Ovary (tissue), 10 donors: ENCODE measurements at places on chromosomes 5 and 9.
A peak's percentile ranks its signal among the peaks of the same experiment; 100 is the strongest.

DNA sequence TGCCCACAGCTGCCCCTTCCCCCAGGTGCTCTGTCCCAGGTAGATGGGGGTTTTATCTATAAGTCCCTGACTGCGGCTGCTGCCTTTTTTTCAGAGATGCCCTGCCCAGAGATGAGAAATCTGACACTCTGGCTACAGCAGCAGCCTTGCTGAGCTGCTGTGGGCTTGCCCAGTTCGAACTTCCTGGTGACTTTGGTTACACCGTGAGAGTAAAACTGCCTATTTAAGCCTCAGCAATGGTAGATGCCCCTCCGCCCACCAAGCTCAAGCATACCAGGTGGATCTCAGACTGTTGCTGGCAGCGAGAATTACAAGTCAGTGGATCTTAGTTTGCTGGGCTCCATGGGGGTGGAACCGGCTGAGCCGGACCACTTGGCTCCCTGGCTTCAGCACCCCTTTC lies 56.8 kb downstream of the MINAR2 start:
- DNase-seq, result no peak

GRCh38 chr9:80890124-80890523 lies 799.2 kb downstream of the TLE1 start:
- no peak for DNase-seq

GRCh38 chr9:125380406-125380805 lies 118.8 kb downstream of the GAPVD1 start:
- no peak for DNase-seq

DNA sequence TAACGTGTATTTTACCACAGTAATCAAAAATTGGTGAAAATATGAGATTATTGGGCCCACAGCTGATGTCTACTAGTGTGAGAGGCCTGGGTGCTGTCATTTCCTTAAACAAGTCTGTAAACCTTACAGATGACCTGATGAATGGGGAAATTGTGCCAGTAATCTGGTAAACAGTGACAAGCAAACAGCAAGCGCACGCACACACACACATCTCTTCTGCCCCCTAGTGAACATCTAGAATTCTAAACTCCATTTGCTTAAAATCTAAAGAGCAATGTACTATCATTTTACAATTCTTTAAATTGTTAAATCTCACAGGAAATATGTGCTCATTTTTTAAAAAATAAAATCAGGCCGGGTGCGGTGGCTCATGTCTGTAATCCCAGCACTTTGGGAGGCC lies 7.5 kb upstream of the RAPGEF1 start:
- no peak for DNase-seq

- DNase-seq, result no peak
Measured at GRCh38 chr9:33992632-33993031, 56.1 kb downstream of the UBAP2 start.

GRCh38 chr9:15915711-15916110 lies 362.9 kb downstream of the CCDC171 start:
- DNase-seq, result no peak

DNA sequence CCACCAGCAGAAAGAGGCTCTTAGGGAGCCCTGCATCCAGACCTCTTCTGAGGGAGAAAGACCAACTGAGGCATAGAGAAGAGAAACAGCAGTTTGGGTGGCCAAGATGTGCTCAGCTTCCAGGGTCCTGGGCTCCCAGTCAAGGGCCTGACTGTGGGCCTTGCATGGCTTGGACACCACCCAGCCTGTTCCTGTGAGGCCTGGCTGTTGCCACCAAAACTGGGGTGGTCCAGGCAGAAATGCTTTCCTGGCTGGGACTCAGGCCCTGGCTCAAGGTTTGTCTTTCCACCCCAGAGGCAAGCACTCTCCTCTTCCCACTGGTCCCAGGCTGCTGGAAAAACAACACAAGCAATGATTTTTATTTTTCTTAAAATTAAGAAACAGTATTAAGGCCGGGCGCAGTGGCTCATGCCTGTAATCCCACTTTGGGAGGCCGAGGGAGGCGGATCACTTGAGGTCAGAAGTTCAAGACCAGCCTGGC lies 13.3 kb downstream of the MYOZ3 start:
- DNase-seq, result no peak

DNA sequence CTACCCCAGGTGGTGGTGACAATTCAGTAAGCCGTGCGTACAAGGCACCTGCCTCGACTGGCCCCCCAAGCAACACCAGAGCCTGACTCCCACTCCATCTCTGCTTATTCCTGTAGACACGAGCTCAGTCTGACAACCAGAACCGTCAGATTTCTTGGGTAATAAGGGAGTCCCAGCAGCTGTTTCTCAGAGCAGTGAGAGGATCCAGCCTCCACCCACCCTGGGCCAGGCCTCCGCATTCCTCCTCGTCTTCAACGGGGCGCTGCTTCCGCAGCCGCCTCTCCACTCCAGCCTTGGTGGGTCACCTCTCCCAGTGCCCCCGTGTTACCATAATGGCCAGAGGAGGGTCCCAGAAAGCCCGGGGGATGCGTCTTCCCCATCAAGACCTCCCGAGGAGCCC lies 27.7 kb upstream of the GFPT2 start:
- DNase-seq, result no peak

- DNase-seq, result no peak
Measured at GRCh38 chr5:78606241-78606640, 42.3 kb downstream of the LHFPL2 start.

- no peak for DNase-seq
Measured at GRCh38 chr5:115626445-115626823, 598 bp upstream of the TMED7 start.

GRCh38 chr5:57012511-57012910 lies 60.6 kb upstream of the MIER3 start:
- no peak for DNase-seq

DNA sequence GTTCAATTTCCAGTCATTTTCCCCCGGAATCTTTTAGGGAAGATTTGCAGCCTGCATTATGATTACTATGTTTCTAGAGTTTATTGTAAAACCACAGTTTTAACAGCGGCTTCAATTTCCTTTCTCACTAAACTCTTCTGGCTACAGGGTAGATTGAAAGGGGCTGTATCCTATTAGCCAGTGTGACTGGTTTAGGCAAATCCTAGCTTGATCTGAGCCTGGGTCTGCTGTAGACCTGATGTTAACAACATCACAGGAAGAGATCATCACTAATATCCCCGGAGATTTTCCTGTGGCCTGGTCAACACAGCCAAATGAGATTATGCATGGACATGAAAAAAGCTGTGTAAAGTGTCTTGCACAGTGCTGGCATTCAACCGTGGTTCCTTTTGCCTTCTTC lies 33.4 kb downstream of the STOM start:
- no peak for DNase-seq

GRCh38 chr5:154728939-154729588 lies 26.1 kb upstream of the LARP1 start:
- DNase-seq, result no peak

- DNase-seq, result no peak
Measured at GRCh38 chr9:101062686-101063085, 34.2 kb downstream of the PLPPR1 start.

GRCh38 chr9:126156898-126157297 lies 169.7 kb upstream of the MVB12B start:
- DNase-seq, result no peak

- DNase-seq, result no peak
Measured at GRCh38 chr5:14414656-14415023, 167.0 kb upstream of the OTULINL start.

DNA sequence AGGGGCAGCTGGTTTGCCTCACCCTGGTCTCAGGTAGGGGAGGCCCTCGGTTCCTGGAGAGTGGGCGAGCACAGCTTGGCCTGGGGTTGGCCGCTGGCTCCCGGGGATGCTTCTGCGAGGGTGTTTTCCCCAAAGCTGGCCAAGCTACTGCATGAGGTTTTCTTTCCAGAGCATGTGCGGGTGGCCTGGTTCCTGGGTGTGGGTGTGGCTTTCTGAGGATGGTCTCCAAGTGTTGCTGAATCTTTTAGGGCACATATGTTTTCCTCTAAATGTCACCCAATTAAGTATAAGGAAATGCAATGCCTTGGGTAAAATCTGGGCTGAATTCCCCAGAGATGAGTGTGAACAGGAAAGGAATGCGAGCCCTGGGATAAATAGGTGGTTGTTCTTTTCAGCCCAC lies 115.8 kb upstream of the ICE1 start:
- DNase-seq, result no peak

DNA sequence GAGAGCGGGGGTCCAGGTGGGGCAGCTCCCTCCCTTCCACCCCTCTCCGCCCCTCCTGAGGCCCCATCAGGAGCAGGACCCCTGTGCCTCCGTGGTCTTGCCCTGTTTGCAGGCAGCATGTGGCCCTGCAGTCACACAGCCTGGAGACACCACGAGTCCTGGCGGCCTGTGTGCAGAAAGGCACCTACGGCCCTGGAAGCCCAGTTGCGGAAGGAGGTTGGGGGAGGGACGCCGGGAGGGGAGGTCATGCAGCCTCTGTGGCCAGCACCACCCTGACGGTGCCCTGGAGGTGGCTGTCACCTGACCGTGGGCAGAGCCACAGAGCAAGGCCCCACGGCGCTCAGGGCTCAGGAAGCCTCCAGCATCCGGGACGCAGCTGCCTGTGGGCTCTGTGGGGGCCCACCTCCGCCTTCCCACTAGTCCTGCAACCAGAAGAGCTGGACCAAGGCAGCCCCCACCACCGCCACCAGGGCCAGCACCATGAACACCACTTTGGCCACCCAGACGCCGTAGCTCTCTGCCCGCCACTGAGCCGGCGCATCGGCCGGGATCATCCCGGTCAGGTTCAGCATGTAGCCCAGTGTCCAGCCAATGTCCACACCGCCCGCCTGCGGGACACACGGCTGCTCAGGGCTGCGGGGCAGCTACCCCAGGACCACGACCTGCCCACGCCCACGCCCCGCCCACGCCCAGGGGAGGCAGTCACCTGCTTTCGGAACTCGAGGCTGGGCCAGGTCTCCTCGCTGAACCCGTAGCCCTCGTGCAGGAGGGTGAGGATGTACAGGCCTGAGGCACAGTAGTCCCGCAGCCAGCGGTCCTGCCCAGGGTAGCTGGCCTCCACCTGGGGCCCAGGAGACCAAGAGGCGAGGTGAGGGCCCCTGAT lies 6.4 kb downstream of the ENTPD8 start:
- DNase-seq, result no peak

DNA sequence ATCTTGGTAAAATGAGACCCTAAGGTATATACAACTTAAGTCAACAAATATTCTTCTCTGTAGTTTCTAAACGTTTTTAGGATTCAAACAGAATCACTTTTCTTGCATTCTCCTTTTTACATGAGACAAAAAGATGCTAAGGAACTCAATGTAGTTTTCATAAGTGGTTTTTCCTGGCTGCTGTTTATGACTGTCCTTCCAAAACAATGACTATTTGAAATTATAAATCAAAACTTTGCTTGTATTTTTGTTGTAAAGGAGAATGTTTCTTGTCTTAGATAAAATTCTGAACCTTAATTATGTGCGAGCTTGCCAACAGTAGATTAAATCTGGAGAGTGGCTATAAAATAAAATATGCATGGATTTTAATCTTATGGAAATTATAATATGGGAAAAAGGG lies 53.8 kb downstream of the GRIN3A start:
- DNase-seq, result no peak

DNA sequence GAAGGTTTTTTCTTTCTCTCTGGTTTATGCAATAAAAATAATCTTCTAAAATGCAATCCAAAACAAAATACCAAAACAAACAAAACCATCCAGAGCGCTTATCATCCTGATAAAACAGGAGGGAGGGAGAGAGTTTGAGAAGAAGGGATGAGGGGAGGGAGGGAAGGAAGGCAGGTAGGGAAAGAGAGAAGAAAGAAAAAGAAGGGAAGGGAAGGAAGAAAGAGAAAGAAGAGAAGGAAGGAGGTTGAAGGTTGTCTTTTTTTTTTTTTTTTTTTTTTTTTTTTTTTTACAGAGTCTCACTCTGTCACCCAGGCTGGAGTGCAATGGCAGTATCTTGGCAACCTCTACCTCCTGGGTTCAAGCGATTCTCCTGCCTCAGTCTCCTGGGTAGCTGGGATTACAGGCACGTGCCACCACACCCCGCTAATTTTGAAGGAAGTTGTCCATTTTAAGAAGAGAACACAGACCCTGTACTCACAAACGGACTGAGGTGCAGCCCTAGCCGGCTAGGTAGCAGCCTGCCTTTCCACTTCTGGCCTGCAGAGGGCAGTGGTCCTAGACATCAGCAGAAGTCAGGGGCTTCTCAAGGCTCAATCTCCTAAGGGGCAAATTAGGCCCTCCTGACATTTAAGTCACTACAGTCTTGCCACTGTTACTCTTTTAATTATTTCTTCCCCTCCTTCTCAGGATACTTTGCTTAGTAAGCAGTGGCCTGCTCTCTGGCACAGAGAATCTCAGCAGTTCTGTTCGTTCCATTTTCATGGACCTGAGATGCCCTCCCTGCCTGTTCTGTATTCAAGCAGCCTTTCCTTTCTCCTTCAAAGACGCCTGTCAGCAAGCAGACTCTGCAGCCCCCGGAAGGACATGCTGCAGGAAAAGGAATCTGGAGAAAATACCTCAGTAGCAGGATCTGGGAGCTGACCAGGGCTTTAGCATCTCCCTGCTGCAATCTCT lies 76.4 kb downstream of the EPB41L4B start:
- DNase-seq, result peak; percentile 80

- no peak for DNase-seq
Measured at GRCh38 chr5:14190194-14191164, 47.3 kb downstream of the TRIO start.

GRCh38 chr9:70093944-70094343 lies 50.3 kb downstream of the MAMDC2 start:
- no peak for DNase-seq

DNA sequence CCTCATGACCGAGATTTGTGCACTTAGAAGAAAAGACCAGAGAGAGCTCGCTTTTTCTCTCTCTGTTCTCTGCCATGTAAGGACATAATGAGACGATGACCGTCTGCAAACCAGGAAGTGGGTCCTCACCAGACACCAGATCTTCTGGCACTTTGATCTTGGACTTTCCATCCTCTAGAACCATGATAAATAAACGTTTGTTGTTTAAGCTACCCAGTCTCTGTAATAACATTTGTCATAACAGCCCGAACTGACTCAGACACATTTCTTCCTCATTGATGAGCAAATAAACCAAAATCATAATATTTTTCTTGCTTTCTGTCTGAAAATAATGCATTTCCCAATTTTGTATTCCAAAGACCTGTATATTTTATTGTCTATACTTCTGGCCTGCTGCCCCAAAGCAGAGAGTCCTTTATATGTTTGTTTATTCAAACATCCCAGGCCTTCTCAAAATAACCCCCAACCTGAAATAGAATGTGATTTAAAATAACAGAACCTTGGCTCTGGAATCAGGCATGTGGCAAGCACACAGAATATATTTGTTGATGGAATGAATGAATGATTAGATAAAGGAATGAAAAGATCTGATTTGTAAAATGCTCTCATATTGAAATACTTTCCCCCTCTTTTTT lies 396.5 kb downstream of the ADGRV1 start:
- DNase-seq, result no peak

DNA sequence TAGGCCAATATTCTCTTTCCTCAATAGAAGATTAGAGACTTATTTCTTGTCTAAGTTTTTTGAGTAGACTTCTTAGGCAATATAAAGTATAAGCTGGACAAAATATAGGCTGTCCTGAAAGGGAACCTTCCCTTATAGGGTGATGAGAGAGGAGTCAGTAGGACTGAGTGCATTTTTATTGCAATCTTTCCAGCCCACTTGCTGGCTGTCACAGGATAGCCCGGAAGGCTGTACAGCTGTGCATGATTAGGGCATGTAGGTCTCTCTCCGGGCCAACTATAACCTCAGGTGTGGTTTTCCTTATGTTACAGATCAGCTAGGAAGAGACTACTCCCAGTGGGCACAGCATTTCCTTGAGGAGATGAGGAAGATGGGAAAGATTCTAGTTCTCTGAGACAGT lies 159.8 kb upstream of the MEF2C start:
- no peak for DNase-seq

GRCh38 chr9:93897075-93897970 lies 57.8 kb downstream of the BARX1 start:
- no peak for DNase-seq
